Effector memory CD8-positive, alpha-beta T cell (primary cell): ENCODE measurements at places on chromosomes 2 and 18.

DNA sequence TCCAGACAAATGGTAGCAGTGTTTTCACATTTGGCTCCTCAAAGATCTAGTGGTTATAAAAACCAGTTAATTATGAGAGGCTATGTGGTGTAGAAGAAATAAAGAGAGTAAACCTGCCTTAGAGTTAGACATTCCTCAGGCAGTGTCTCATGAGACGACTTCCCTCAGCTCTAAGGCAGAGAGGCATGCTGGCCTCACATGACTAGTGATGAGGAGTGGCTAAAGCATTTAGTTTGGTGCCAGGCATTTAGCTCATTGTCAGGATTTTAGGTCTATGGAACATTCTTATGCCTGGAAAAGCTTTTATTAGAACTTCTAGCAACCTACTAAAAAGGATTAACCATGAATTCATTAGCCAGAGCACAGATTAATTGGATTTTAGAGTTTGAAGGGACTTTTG is 90.3 kb downstream of the RPRM start:
- no peak for DNase-seq
- no peaks in the 10 kb centered on the region for H3K36me3 ChIP-seq
- no peak overlapping the region for H3K27ac ChIP-seq

DNA sequence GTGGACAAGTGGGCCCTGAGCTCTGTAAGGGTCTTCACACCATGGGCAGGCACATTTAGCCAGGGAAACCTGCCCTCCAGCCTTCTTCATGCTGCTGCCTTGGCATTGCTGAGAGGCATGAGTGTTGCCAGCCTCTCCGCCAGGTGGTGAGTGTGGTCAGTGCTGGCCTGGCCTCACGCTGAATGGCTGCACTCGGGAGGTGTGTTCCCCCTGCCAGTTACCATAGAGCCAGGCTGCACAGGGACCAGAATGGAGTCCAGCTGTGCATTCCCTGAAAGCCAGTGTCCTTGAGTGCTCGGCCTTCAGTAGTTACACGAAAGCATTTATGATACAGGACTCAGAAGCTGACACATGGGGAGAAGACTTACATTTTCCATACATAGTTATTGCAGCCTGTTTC is 139.7 kb downstream of the ATP9B start:
- peaks cover 10% of the 10 kb centered on the region for H3K4me1 ChIP-seq
- peaks cover 3% of the 10 kb centered on the region for H3K36me3 ChIP-seq
- H3K27me3 ChIP-seq = no peaks in the 10 kb centered on the region
- H3K4me3 ChIP-seq = no peak overlapping the region
- H3K27ac ChIP-seq = no peak overlapping the region
- no peak for DNase-seq

DNA sequence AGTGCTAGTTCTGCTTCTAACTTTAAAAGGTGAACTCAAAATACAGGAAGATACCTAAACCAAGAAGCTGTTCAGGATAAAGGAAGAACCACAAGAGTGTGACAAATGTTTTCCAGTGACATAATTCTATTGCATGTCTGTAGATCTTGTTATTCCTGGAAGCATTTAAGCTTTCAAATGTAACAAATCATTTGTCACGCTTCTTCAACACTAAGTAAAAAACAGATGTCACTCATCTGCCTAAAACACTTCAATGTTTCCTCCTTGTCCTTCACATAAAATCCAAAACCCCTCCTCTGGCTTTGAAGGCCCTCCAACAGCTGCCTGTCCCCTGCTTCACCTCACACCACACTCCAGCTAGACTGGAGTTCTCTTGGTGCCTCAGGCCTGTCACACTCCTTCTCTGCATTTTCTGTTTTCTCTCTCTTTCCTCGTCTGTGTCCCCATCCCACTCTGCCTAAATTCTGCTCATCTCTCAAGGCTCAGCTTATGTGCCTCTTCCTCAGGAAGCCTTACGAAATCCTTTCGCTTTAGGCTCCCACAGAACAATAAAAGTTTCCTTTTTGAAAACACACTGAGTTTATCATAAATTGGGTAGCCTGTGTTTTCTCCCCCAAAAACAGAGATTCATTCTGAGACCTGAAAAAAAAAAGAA is 6.4 kb upstream of the CLEC4F start:
- H3K27me3 ChIP-seq = peaks cover 15% of the 10 kb centered on the region
- H3K36me3 ChIP-seq = no peaks in the 10 kb centered on the region
- no peak for DNase-seq
- peaks cover 7% of the 10 kb centered on the region for H3K4me1 ChIP-seq
- no peak overlapping the region for H3K27ac ChIP-seq

DNA sequence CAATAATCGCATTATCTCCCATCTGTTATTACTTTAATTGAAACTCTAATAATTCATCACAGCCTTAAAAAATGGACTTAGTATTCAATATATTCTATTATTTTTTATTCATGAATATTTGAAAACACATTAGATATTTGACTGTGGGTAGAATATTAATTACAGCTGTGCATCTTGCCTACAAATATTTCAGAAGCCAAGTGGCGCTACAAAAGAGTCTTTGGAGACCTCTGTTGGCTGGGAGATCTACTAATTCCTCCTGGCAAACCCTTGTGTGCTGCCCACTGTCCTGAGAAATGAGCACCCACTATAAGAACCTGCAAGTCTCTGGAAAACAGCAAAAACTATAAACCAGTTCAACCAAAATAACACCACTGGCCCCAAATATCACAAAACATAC is 54.5 kb downstream of the PRELID3A start:
- no peak for DNase-seq
- H3K27me3 ChIP-seq = no peaks in the 10 kb centered on the region
- peak overlapping the region; percentile 23 for H3K27ac ChIP-seq
- no peaks in the 10 kb centered on the region for H3K36me3 ChIP-seq
- H3K4me3 ChIP-seq = no peak overlapping the region

DNA sequence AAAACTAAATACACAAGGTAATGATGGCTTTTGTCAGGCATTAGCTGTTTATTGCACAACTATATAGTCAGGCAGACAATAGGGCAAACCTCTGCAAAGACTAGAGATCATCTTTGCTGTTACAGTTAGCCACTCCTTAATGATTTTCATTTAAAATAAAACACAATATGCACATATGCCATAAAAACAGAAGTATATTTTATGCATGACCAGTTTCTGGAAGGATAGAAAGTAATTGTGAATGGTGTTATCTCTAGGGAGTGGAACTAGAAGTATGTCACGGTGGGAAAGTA is 102.0 kb downstream of the CHN1 start:
- H3K4me3 ChIP-seq = no peak overlapping the region
- H3K27me3 ChIP-seq = peaks cover 3% of the 10 kb centered on the region
- H3K4me1 ChIP-seq = peaks cover 15% of the 10 kb centered on the region
- H3K36me3 ChIP-seq = no peaks in the 10 kb centered on the region

- no peaks in the 10 kb centered on the region for H3K27me3 ChIP-seq
- no peaks in the 10 kb centered on the region for H3K36me3 ChIP-seq
- no peak overlapping the region for H3K27ac ChIP-seq
- no peaks in the 10 kb centered on the region for H3K4me1 ChIP-seq
- no peak for DNase-seq
- no peak overlapping the region for H3K4me3 ChIP-seq
Observed at GRCh38 chr2:150585221-150585971, 97.9 kb upstream of the RND3 start.

DNA sequence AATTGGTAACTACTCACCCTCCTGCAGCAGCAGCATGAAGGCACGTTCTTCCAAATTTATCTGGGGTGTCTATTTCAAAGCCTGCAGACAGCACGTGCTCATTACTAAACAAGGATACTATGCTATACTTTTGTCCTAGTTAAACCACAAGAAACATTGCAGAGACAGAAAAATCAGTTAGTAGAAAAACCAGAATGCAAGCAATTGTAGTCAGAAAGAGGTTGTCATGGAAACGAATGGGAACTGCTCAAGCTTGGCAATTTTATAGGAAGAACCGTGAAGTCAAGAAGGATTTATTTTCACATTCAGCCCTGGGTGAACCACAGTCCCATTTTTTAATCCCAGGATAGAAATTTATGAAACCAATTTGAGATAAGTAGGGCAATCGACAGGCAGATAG is 162.2 kb upstream of the PGAP1 start:
- peak overlapping the region; percentile 66 for H3K27ac ChIP-seq
- peaks cover 77% of the 10 kb centered on the region for H3K36me3 ChIP-seq
- DNase-seq = no peak
- no peak overlapping the region for H3K4me3 ChIP-seq
- peaks cover 31% of the 10 kb centered on the region for H3K4me1 ChIP-seq
- no peaks in the 10 kb centered on the region for H3K27me3 ChIP-seq

DNA sequence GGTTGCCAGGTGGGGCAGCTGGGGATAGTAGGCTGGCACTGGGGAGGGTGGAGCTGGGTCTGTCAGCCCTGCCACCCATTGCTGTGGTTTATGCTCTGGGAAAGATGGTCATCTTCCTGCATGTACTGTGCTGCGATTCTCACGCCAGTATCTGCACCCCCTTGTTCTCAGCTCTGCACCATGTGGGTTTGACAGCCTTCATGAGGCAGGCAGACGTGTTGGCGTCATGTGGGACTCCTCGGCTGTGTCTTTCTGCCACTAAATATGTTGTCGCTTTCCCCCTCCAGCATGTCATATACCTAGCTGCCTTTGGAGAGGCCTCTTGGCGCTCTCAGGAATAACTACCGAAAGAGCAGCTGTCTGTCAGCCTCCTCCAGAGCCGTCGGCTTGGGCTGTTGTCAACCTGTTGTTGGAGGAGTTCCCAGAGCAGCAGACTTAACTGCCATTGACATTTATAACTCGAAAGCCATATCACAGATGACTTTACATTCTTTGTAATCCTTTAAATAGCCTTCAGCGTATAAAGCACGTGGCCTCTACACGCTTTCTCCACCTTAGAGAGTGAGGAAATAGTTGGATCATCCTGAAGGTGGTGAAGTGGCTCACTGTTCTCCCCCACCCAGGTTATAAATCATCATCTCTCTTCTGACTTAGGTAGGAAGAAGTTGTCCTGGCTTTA is 80.4 kb upstream of the MGAT5 start:
- DNase-seq = no peak
- peaks cover 54% of the 10 kb centered on the region for H3K4me1 ChIP-seq
- H3K4me3 ChIP-seq = no peak overlapping the region

GRCh38 chr2:232700154-232700553 is 3.0 kb downstream of the GIGYF2 start:
- peaks cover 42% of the 10 kb centered on the region for H3K4me1 ChIP-seq
- H3K27me3 ChIP-seq = no peaks in the 10 kb centered on the region
- no peak for DNase-seq

DNA sequence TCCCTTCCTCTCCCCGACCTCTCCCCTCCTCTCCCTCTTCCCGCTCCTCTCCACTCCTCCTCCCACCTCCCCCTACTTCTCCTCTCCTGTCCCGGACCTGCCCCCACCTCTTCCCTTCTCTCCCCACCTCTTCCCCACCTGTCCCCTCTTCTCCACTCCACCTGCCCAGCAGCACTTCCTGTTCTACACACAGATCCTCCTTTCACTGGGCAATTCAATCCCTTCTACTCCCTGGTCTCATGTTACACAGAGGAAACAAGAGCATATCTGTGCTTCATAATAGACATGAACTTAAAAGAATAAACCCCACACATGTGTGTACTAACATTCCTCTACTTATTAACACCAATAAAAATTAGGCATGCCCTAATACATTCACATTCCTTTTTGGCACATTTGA is 34.8 kb downstream of the TIMM21 start:
- DNase-seq = no peak
- no peaks in the 10 kb centered on the region for H3K36me3 ChIP-seq
- no peaks in the 10 kb centered on the region for H3K4me1 ChIP-seq
- peaks cover 80% of the 10 kb centered on the region for H3K27me3 ChIP-seq

DNA sequence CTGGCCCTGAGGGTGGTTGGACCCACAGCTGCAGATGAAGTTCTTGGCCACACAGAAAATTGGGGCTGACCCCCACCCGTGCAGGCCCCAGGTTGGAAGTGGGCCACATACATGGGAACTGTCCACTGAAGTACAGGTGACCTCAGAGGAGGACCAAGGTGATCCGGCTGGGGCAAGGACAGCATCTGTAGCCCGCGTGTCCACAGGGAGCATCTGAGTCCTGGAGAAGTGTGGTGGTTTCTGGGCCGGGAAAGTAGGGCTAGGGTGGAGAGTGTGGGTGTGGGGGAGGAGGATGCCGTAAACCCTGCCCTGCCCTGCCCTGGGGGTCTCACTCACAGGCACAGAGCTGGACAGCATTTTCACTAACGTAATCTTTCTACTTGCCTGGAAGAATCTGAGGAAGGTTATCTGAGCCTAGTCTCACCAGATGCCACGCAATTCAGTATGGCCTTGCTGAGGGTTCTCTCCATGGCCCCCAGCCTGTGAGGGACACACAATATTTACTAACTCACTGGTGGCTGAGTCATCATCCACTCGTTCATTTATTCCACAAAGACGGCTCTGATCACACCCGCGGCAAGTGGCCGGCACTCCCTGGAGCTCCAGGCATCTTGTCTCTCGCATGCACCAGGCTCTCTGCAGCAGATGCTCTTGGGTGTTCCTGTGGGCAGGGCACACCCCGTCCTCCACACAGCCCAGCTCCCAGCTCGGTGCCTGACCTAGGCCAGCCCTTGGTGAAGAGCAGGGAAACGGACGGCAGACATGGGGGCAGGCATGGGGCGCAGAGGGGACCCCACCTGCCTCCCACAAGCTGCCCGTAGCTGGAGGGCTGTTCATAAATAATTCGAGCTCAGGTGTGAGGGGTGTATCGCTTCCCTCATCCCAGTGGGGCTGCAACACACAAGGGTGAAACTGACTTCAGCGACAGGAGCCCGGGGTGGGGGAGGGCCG is 51.2 kb downstream of the INHBB start:
- H3K27me3 ChIP-seq = peaks cover 77% of the 10 kb centered on the region
- no peak overlapping the region for H3K4me3 ChIP-seq
- peaks cover 4% of the 10 kb centered on the region for H3K4me1 ChIP-seq
- H3K36me3 ChIP-seq = no peaks in the 10 kb centered on the region
- DNase-seq = no peak

DNA sequence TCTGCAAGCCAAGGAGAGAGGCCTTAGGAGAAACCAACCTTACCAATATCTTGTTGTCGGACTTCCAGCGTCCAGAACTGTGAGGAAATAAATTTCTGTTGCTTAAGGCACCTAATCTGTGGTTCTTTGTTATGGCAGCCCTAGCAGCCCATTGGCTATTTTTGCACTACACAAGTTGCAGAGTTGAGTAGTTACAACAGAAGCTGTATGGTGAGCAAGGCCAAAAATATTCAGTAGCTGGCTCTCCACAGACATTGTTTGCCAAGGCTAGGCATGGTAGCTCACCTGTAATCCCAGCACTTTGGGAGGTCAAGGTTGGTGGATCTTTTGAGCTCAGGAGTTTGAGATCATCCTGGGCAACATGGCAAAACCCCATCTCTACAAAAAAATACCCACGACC is 27.1 kb upstream of the SCYGR1 start:
- H3K27me3 ChIP-seq = no peaks in the 10 kb centered on the region
- no peak for DNase-seq
- peak overlapping the region; percentile 62 for H3K27ac ChIP-seq
- no peaks in the 10 kb centered on the region for H3K4me1 ChIP-seq
- no peak overlapping the region for H3K4me3 ChIP-seq
- peaks cover 3% of the 10 kb centered on the region for H3K36me3 ChIP-seq

- peak overlapping the region; percentile 84 for H3K27ac ChIP-seq
- DNase-seq = peak; percentile 27
- H3K27me3 ChIP-seq = no peaks in the 10 kb centered on the region
- H3K4me3 ChIP-seq = peak overlapping the region; percentile 64
- peaks cover 39% of the 10 kb centered on the region for H3K4me1 ChIP-seq
Observed at GRCh38 chr2:143254110-143254509, 124.9 kb downstream of the ARHGAP15 start.
